Stimulated activated naive CD4-positive, alpha-beta T cell (primary cell): ENCODE measurements at places on chromosomes 7 and 10.

- DNase-seq: no peak
Observed at GRCh38 chr10:6721480-6721879, 141.4 kb upstream of the PRKCQ start.

DNA sequence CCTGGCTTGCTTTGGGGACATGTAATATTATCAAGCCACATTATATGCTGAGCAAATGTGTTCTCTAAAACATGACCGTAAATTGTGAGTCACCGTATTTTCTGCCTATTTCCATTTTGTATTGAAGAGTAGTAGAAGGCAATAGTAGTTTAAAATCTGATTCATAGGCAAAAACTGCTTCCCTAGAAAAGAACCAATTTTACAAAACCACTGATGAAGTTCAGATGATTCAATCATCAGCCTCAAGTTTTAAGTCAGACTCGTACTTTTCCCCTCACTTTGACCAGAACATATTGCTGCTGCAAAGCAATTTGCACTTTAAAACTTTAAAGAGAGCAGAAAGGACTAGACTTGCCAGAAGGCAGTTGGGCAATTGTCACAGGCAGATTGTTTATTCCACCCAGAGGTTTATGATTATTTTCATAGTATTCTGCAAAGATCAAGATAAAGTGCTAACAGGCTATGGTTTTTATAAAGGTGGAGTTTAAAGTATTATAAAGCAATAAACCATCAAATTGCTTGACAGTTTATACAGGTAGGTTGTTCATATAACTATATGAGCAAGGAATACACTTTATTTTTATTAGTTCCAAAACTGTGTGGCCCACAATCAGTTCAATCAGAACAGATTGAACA lies 168.2 kb downstream of the ETV1 start:
- no peak for DNase-seq

GRCh38 chr7:133827707-133828623 lies 299.2 kb upstream of the LRGUK start:
- DNase-seq: no peak

DNA sequence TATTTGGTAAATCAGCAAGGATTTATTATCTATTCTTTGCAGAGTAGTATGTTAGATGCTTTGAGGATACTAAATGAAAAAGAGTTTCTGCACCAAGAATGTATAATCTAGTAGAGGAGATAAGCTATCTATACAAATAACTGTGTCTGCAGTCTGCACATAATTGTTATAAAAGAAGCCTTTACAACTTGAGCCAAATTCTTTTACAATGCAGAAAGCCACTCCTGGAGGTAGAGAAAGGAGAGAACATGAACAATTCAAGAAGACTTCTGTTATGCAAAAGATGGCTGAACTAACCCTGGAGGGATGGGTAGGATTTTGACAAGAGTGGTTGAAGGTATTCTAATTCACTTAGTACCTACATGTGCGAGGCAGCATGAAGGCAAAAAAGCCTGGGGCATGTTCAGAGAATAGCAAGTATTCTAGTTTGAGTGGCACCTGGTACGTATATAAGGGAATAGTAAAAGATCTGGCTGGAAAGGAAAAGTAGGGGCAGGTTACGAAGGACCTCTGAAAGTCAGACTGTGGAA lies 251.1 kb upstream of the KAT6B start:
- DNase-seq: no peak

GRCh38 chr10:5442990-5443370 lies 30.6 kb downstream of the NET1 start:
- no peak for DNase-seq

GRCh38 chr10:43225787-43226153 lies 41.1 kb downstream of the RASGEF1A start:
- DNase-seq: no peak

DNA sequence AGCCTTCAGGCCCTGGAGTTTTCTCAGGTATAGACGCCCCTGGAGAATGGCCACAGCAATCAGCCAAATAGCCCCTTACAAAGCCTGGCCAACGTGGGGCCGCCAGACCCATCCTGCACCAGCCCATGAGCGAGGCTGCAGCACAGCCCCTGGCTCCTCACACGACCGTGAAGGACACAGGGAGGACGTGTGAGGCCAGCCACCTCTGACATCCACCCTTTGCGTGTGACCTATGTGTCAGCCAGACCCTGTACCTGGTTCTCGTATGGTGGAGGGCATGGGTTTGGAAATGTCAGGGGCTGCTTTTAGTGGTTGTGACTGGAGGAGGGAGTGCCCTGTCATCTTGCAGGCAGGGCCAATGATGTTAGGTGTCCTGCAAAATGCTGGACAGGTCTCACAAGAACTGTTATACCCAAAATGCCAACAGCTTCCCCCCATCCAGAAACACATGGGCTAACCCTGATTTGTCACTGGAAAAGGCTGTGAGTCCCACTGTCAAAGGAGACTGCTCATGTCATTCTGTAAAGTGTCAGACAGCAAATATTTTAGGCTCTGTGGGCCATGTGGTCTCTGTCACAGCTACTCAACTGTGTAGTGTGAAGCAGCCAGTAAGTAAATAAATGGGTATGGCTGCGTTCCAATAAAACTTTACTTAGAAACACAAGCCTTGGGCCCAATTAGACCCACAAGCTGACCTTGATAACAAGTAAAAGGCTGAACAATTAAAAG lies 30.0 kb downstream of the NOD1 start:
- DNase-seq: no peak

DNA sequence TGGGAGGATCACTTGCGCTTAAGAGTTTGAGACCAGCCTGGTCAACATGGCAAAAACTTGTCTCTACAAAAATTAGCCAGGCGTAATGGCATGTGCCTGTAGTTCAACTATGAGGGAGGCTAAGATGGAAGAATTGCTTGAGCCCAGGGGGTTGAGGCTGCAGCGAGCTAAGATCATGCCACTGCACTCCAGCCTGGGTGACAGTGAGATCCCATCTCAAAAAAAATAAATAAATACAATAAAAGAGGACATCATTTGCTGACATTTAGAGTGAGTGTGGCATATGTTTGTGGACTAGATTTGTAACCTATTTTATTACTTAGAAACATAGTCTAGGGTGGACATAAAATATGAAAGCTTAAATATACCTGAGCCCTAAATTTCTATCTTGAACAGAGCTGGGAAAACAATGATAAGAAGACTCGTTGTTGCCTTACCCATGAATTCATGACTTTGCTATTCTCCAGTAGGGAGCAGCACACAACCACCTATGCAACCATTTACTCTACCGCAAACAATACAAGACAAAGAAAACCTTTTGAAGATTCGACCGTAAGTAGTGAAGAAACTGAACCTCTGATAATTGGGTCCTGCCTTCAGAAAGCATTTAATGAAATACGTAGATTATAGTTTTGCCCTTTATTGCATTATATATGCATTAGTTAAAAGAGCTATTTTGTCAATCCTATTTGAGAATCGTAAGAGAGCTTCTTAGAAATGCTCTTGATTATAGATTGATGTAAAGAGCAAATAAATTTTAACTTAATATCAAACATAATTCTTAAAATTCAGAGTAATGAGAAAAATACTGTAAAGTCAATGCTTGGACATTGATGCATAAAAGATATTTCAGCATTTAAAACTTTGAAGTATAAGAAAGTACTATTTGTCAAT lies 83.5 kb downstream of the GNAT3 start:
- DNase-seq: no peak

DNA sequence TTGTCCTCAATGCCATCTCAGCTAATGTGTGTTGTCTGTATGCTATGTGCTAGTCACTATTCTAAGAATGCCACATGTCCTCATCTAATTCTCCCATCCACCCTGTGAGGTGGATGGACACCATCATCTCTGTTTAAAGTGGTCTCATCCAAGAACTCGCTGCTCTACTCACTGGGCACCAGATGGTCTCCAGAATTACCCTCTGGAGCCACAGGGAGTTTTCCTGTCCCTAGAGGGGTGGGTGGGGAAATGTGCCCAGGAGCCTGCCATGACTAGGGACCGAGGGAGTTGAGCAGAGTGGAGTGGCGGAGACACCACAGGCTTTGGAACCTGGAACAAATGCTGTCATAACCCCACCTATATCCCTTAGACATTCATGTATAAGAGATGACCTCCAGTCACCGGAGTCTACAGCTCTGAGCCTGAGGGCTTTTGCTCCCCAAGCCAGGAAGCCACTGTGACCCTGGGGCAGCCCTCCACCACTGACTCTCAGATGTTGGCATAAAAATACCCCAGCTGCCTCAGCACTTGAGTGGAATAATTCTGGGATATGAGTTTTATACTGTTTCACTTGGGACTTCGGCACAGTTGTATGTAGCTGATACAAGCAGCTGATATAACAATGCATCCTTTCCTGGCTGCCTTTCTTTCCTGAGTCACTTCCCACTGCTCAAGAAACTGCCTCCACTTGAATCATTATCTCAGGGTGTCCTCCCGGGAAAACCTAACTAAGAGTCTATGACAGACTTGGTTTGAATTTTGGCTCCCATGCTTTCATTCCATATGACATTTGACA lies 61.5 kb upstream of the RAPGEF5 start:
- no peak for DNase-seq

DNA sequence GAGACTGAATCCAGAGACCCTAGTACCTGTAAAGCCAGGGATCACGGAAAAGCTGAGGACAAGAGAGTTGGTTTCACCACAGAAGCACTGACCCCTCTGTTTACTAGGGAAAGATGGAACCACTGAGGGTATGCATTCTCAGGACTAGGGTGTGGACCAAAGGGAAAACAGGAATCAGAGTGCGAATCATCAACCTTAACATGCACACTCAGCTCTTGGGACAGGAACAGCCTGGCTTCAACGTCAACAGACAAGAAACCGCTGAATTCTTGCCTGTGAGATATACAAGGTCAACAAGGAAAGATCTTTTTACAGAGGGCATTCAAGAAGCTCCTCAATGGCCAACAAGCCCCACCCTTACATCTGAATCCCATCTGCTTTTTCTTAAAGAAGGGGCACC lies 14.9 kb downstream of the TNRC18 start:
- no peak for DNase-seq

DNA sequence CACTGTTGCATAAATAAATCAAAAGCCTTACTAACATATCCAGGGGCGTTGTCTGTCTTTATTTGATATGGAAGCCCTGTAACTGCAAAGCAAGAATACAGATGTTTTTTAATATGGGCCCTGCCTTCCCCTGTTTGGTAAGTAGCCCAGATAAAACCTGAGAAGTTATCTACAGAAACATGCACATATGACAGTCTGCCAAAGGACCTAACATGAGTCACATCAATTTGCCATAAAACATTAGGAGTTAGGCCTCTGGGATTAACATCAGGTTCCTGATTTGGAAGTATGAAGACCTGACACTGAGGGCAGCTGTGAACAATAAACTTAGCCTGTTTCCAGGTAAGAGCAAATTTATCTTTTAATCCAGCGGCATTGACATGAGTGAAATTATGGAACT lies 1588.8 kb downstream of the REEP3 start:
- no peak for DNase-seq

GRCh38 chr10:124364674-124365073 lies 54.0 kb downstream of the OAT start:
- DNase-seq: no peak

DNA sequence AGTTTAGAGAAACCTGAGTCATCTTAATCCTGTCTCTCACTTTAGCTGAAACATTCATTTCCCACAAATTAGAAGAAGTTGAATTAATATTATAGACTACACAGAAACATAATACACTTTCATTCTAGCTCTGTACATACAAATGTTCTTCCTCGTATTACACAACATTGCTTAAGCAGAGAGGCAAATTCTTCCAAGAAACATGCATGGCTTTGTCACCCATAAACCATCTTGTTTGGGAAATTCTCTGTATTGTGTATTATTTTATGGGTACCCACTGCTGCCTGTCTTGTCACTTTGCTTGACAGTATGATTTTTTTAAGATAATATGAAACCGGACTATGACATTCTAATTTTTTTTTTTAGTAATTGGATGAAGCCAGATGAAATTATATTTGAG lies 104.0 kb downstream of the SRI start:
- no peak for DNase-seq

DNA sequence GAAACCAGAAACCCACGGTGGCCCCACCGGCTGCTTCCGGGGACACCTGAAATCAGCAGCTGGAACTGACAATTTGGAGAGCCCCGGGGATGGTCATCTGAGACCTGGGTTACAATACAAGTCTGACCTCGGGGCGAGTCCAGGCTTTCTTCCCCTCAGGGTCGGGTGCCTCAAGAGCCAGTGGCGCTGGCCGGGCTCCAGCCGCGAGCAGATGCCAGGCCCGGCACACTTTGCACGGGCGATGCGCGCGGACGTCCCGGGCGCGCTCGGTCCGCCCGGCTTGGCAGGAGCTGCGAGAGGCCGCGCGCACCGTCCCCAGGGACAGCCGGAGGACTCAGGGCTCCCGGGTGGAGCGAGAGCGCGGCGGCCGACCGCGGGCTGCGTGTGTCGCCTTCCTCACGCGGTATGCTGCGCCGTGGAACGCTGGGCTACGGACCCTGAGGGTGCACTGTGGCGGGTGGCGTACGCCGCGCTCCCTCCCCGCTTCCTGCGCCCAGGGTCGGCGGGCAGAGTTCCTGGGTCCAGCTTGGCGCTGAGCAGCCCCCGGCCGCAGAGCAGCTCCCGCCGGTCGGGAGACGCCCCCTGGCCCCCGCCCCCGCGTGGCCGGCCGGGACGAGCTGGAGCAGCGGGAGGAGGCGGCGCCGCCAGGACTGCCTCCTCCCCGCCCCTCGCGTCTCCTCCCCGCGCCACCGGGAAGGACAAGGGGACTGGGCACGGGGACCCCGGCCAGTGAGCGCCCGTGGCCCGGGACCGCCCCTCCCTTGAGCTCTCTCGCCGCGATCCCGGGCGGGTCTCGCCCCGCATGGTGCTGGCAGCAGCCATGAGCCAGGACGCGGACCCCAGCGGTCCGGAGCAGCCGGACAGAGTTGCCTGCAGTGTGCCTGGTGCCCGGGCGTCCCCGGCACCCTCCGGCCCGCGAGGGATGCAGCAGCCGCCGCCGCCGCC lies at the start of gene RBM20:
Gene RBM20, plus strand, starts transcription at position 684 of the 945 bp plus-strand sequence. Its CDS starts 119 bp downstream, at position 803.
- DNase-seq: no peak

GRCh38 chr10:70715853-70716795 lies 43.8 kb downstream of the ADAMTS14 start:
- no peak for DNase-seq

DNA sequence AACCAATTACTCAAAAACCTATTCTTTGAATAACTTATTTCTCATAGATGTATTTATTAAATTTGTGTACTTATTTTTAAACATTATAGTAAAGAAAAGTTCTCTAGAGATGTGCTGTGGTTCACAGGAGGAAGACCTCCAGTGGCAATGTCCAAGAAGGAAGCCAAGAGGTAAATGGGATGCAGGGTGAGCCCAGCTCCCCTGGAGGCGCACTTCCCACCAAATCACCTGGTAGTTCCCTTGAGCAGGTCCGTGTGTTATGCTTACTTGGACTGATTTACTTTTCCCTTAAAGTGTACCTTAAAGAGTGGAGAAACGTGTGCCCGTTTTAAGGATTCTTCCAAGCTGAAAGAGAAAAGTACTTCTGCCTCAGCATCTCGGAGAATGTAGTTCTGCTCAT lies 55.3 kb downstream of the PAXIP1 start:
- DNase-seq: no peak
